Astrocyte of the spinal cord (primary cell): ENCODE measurements at places on chromosomes 4 and X.

DNA sequence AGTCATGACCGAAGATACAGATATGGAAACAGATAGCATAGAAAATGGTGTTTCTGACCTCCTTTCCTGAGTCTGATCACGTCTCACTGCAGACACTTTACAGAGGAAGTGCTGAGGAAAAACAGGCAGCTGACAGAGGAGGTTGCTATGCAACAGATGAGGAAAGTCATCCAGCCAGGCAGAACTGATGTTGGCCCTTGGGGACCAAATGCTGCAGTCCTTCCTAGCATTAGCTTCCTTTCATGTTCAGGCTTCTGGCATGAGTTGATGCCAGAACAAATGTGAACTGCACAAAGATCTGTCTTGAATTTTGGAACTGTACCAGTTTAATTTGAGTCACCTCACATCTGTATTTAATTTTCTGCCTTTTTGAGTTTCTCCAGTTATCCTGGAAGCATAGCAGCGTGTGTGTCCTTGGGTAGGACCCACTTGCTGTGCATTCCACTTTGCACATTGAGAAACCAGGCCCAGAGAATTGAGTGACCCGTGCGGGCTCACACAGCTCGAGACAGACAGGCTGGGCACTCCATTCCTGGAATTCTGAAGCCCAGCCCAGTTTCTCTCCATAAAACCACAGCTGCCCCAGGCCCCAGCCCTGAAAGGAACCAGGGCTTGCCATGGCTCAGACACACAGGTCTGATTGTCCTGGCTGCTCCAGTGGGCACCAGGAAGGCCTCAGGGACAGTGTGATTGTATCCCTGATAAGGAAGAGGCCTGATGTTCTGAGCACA lies 1.4 kb upstream of the MAGED1 start:
- DNase-seq, result peak; percentile 73

- DNase-seq, result no peak
Observed at GRCh38 chrX:41257801-41258200, 76.2 kb upstream of the DDX3X start.

DNA sequence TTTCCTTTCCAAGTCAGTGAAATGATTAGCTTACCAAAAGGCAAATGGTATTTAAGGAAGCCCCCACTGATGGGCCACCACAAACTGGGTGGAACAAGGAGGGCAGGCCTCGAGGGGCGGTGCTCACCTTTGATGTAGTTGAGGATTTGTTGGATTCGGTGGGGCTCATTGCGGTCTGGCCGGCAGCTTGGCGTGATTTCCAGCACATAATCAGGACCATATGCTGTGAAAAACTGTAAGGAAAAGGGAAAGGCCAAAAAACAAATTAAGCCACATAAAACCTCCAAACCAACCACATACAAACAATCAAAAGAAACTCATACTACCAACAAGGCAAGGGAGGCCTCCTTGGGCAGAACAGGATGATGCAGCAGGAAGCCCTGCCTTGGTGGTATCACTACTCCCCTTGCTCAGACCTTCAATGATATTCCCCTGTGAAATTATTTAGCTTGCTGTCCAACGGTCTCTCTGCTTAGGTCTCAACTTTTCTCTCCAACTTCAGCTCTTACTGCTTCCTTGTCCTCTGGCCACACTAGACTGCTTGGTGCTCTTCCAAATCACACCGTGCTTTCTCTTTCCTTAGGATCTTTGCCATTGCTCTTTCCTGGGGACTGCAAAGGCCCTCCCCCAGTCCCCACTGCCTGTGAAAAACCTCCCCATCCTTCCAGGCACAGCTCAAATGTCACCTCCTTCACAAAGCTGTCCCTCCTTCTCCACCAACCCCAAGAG lies 46.1 kb upstream of the CITED1 start:
- peak; percentile 35 for DNase-seq

GRCh38 chrX:115284877-115285276 lies 4.6 kb upstream of the LUZP4 start:
- DNase-seq, result no peak

DNA sequence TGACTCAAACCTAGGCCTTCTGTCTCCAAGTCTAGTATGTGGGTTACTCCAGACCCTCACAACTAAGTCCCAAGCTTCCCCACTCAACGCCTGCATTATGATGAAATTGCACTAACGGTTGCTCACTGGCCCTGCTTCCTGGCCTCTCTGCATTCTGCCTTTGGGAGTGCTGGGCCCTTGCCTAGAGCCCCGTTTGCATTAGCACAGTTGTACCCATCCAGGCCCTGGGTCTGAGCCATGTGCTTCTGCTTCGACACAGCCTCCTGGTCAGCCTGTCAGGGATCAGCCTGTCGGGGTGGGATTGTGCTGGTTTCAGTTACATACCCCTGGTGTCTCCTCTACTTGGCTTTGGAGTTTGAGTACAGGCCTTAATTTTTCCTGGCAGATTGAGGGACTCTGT lies 58.4 kb downstream of the DCUN1D4 start:
- DNase-seq, result no peak

DNA sequence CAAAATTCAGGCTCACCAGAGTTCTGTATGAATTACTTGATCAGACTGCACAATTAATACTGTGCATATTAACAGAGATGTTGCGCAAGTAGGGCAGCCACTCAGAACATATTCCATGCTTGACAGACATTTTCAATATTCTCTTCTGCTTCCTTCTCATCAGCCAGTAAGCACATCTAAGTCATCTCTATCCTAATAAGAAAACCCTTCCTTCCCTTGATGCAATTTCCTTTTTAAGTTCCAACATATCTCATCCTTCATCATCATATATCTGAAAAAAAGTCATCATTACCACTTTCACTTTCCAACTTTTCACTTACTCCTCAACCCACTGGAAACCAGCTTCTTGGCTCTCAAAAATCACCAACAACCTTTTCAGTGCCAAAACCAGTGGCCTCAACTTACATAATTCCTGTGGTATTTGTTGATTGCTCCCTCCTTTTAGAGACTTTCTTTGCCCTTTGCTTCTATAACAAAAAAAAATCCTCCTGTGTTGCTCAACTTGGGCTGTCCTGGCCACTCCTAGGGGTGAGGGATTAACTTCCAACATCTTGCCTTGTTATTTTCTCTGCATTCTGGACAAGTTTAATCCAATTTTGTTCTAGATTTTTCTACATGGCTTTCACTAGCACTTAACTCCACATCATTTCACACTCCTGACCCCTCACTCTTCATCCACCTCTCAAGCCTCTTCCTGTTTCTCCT lies 14.1 kb downstream of the MBNL3 start:
- no peak for DNase-seq

DNA sequence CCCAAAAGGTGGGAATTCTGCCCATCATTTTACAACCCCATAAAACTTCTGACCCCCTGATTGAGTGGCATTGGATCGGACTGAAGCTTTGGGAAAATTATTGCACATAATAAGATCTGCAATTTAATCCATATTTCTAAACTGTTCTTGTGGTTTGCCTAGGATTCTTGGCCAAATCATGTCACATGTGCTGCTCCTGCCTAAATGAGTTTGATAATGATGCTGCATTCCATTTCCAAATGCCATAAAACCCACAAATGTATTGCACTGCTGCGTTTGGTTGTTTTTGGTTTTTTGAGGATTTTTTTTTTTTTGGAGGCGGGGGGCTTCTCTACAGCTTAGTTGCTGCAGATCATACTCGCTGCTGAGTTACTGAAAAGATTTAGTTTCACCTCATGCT lies 153.6 kb downstream of the QDPR start:
- no peak for DNase-seq

DNA sequence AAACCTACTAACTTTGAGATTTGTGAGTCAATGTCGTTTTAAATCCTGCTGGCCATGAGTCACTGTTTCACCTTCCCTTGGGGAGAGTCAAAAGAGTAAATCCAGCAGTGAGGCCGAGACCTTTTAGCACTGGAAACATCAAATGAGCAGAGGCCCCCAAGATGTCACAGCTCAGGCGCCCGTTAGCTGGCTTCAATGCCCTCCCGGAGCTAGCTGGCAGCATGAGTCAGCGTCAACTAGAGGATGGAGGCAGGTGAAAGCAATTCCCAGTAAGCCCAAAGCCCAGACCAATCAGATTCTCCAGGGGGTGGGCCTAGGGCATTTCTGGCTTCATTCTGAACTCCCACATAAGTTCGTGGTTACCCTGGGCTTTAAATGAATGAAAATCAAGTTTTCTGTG lies 170.9 kb downstream of the CLCN4 start:
- DNase-seq, result peak; percentile 7

GRCh38 chr4:65747386-65747785 lies 77.1 kb upstream of the EPHA5 start:
- DNase-seq, result peak; percentile 26

GRCh38 chr4:139246166-139246565 lies 33.9 kb downstream of the MGARP start:
- DNase-seq, result no peak

DNA sequence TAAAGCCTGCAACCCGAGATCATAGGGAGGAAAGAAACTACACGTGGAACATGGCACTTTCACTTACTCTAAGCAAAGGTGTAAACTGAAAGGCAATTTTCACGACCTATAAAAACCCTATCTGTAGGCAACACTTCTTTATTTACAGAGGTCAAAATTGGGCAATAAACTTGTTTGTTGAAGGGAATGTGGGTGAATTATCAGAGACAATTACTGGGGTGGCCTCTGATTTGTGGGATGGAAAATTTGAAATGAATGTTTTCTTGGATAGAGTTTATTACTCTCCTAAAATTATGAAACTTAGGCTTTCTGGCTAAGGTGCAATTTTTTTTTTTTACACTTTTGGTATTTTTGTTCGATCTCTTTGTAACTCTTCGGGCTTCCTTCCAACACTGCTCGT lies 734.1 kb upstream of the TENM3 start:
- DNase-seq, result no peak
